ENCODE measurements at places on chromosomes 4 and X.

GRCh38 chrX:24113181-24113580 is 36.3 kb upstream of the ZFX start:
- no peak for DNase-seq

DNA sequence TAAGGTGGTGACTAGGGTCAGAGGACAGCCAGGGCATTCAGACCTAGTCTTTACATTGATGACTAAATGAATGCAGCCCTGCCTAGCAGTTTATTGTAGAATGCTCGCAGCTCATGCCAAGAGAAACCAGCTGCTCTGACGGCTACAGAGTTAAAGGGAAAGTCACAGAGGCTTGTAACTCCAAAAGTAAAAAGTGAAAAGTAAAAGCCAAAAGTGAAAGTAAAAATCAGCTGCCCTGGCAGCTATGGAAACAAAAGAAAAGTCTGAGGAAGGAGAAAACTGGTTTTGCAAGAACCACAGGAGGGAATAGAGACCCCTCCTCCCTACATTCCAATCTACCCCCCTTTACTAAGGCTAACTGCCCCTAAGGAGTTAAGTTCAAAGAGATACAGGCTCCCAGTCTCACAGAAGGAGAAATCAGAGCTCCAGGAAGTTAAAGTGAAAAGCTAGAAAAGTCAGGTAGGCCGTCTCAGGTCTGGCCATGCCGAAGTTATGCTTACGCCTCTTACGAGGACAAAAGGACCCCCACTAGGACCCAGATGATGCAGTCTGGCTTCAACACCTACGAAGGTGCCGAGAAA is 6.0 kb downstream of the GAGE10 start:
- DNase-seq = no peak

DNA sequence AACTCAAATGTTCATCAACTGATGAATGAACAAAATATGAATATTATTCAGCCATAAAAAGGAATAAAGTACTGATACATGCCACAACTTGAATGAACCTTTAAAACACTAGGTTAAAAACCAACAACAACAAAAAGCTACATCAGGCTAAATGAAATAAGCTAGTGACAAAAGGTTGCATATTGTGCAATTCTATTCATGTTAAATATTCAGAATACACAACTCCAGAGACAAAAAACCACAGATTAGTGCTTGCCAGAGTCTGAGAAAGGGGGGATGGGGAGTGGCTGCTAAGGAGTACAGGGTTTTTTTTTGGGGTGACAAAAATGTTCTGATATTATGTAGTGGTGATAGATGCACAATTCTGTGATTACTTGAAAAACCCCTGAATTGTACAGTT is 58.5 kb downstream of the HAUS3 start:
- DNase-seq = no peak

DNA sequence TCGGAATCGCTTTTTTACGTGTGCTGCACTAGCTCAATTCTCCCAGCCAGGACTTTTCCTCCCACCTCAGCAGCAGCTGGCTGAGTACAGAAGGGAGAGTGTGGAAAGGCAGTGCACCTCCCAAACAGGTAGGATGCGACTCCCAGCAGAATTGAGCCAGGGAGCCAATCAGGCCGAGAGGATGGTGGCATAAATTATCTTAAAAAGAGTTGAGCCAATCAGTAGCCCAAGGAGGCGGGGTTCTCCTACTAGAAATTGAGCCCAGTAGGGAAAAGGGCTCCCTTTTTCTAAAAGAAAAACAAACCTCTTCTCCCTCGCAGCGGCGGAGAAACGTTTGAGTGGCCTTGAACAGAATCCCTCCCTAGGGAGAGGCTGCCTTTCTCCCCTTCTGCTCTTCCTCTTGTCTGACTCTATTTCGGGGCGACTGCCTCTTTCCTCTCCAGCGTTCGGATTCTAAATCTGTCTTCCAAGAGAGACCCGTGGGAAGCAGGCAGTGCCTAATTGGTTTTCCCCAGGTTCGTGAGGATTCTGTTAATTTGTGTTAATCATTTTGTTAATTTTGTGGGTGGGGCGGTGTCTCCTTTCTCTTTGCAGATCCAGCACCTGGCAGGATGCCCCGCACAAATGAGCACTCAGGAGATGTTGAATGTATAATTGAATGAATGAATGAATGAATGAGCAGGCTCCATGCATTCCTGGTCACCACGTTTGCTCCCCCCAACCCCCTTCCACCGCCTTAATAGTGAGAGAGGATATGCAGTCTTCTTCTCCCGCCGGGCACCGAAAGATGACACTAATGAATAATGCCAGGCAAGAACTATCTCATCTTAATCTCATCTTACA is at the start of gene GABRG1:
GABRG1 (minus strand) TSS at position 142 of the 843 bp plus-strand sequence; CDS start at position 1, 141 bp downstream.
- DNase-seq = no peak

All from type B pancreatic cell (in vitro differentiated cells).